Left ventricle myocardium superior (tissue), 1 donor: ENCODE measurements at places on chromosomes 16 and 17.

- DNase-seq: peak; percentile 84
Observed at GRCh38 chr17:57935833-57936807, 19.1 kb downstream of the CUEDC1 start.

DNA sequence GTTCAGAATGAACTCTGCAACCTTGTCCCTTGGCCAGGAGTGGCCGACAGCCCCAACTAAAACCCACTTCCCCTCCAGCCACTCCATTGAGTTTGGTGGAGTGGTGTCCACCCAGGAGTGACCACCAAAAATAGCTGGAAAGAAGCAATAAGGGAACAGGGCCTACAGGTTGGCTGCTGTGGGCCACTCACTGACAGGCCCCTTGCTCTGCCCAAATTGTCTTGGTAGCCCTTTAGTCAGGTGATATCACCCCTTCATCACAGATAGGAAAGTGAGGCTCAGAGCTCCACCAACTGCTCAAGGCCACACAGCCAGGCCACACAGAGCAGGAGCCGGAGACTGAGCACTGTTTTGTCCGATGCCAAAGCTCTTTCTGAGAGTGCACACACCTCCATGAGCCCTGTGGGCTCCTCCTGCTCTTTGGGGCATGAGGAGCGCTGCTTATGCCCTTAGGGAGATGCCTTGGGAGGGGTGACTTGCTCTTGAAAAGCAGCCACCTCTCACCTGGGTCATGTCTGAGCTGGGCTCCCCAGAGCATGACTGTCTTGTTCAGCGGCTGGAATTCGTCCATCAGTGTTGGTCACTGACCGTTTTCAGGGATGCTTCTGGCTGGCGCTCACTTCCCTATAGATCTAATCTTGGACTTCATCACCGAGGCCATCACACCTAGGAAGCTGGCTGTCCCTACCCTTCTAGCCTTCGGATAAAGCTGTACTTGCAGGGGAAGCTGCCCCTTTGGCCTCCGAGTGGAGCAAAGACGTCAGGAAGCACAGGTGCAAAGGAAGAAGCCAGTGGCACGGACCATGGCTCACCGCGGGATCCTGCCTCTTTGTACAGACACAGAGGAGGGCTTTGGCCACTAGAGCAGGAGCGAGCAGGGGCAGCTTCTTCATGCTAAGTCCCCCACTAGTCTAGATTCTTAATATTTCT lies 186.0 kb upstream of the ZNF469 start:
- no peak for DNase-seq

GRCh38 chr17:21288571-21289017 lies 4.1 kb downstream of the MAP2K3 start:
- DNase-seq: no peak

GRCh38 chr17:55228683-55229192 lies 36.0 kb upstream of the HLF start:
- no peak for DNase-seq

DNA sequence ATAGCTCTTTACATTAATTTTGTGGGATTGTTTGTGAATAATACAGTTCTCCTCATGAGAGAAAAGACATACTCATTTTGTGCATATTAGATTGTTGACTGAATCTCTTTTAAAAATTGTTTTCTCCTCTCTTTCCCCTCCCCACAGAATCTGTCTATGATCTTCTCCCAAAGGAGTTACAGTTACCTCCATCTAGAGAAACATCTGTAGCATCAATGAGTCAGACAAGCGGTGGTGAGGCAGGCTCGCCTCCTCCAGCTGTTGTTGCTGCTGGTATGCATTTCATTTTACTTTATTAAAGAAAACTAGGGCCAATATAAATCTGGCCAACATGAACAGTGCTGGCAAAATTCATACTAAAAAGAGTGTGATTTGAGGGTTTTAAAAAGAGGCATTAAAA lies 60.5 kb downstream of the NFAT5 start:
- no peak for DNase-seq

GRCh38 chr17:12114686-12115418 lies 94.2 kb downstream of the MAP2K4 start:
- no peak for DNase-seq

DNA sequence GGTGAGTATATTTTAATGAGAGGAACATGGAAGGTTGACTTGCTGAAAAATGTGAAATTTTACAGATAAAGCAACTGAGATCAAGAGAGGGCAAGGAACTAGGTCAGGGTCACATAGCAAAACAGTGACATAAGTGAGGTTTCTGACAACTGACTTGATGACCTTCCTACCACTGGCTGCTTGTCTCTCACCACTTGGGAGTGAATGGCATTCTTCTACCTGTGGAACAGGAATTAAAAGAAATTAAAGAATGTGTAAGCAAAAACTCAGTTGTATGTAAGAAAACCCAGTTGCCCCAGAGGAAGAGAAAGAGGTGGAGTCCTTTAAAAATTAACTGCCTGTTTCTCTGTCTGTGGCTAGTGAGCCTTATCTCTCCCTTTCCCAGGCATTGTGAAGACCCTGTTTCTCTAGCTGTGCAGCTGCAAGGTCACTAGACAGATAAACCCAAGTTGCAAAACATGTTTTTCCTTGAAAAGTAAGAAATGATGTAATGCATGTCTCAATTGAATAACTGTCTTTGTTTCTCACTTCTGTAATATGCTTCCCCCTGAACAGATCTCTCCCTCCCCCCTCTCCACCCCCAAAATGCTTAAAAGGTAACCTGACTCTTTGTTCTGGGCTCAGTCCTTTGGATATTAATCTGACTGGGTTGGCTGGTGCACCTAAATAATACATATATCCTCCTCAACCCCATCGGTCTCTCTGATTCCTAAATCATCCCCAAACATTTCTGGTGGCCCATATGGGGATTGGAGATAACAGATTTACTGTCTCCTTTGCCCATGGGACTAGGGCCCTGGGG lies 23.4 kb downstream of the ACSM1 start:
- DNase-seq: no peak

DNA sequence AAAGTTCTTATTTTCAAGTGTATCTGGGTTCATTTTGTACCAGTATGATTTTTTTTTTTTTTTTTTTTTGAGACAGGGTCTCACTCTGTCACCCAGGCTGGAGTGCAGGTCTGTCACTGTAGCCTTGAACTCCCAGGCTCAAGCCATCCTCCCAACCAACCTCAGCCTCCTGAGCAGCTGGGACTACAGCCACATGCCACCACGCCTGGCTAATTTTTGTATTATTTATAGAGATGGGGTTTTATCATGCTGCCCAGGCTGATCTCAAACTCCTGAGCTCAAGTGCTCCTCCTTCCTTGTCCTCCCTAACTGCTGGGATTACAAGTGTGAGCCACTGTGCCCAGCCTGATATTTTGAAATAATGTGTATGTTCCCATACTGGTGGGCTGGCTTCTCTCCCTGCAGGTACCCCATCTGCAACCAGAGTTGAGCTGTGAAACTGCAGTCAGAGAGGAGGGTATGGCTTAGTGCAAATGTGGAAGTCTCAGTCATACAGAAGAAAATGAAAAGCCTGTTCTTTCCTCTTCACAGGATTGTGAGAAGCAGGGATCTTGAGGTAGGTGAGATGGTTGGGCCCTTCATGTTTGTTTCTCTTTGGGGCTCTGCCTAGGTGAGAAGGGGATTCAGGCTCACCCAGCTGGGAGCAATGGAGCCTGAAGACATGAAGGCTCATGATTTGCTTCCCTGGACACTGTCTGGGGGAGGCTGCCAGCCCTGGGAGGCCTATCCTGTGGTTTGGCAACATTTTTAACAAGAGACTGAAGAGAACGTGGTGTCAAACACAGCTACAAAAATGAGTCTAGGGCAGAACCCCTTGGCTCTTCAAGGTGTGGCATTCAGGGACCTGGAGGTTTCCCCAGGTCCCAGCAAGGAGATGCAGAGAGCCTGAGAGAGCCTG lies 41.3 kb upstream of the SIAH1 start:
- no peak for DNase-seq

DNA sequence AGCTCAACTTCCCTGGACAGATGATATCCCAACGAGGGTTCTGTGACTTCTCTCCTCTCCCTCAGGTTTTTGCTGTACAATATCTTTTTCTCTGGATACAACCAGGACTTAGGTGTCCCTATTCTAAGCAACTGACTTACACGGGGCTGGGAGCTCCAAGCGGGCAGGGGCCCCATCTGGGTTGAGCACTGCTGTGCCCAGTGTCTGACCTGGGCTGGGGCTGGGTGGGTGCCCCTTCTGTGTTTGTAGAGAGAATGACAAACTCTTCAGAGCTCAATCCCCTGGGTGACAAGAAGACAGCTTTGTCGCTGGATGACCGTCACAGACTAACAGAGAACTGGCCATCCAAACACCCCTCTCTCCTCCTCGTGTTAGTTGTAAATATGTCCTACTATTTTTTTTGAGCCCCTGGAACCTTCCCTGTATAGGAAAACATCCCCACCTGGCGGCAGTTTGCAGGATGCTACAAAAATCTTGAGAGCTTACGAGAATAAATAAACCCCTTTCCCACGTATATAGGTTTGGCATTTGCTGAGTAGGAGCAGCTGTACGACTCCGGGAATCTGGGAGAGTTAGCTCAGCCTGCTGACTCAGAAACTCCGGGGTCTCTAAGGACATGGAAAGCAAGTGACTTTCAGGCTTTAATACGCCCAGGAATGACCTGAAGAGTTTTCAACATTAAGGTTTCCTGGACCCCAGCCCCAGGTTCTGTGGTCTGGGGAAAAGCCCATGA lies 23.7 kb upstream of the RCVRN start:
- no peak for DNase-seq

GRCh38 chr17:47806913-47807255 lies 14.7 kb downstream of the OSBPL7 start:
- DNase-seq: no peak

GRCh38 chr17:29585080-29585751 lies 4.2 kb downstream of the GIT1 start:
- DNase-seq: peak; percentile 51

GRCh38 chr17:82234211-82235055 lies 5.6 kb downstream of the SLC16A3 start:
- DNase-seq: peak; percentile 36

DNA sequence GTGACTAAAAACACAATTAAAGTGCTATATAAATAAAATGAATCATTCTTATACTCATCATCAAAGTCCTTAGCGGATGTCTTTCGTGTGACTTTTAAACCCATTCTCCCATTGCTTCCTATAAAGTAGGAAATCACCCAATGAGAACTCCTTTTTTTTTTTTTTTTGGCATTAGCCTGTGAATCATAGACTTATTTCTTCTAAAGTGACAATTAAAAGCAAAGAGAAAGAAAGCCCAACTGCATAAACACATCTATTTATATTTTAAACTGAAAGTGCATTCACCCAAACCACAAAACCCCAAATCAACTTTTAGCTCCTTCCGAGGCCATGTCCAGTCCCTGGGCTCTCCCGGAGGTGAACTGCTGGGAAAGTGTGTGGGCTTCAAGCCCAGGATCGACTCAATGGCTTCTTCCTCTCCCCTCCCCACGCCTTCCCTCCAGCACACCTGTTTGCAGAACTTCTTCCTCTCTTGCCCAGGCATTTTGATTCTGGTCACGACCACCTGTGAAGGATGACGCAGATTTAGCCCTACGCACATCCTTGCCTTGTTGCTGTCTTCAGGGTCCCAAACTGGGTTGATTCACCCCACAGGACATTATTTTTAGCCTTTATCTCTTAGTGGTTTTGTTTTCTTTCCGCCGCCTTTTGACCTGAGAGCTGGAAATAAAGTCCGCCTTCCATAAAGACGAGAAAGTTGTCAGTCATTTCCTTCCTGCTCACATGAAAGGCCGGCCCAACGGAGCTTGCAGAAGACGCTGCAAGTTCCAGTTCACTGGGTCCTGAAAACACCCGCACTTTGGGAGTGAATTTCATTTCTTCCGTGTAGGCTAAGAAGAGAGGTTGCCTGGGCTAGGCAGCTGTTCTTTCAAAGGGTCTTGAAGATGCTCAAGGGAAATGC lies 166.8 kb downstream of the MAP2K6 start:
- no peak for DNase-seq

- peak; percentile 95 for DNase-seq
Observed at GRCh38 chr17:18158022-18158600, 25.5 kb upstream of the ALKBH5 start.

GRCh38 chr16:15033309-15033707 lies 22.6 kb downstream of the NTAN1 start:
- DNase-seq: peak; percentile 80

DNA sequence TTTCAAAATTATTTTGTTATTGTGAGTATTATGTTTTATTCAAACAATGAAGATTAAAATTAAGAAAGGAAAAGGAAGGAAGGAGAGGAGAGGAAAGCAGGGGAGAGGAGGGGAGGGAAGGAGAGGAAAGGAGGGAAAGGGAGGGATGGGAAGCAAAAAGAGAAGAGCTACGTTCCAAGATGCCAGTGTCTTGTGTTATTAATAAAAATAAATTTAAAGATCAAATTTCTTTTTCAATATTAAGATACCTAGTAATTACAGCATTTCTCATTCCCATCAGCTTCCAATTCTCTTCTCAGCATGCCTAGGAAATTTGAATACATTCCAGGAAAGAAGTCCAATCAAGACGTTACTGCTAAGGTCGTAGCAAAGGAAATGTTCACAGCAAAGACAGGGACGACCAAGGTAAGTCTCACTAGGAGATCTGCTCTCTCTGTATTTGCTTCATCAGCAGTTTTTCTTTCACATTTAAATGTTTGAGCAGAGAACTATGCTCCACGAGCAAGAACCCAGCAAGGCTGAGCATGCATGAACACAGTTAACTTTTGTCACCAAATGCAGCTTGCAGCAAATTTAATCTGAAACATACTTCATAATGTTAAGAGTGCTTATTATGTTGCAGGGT lies 63.3 kb upstream of the HLF start:
- DNase-seq: no peak

DNA sequence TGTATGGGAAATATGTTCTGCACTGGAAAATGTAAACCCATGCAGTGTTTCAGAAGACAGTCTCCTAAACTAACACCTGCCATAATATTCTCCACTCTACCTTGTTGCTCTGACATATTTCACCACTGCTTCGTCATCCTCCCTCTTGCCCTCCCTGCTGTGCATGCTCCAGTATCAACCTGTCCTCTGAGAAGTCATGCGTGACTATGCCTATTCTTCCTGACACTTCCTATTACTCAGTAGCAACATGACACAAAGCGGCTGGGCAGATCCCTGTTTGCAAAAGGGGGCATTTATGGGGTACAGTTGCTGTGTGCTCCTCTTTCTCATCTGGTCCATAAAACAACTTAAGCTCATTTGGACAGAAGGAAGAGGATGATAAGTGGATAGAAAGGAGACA lies 805.6 kb upstream of the EEF2KMT start:
- no peak for DNase-seq

DNA sequence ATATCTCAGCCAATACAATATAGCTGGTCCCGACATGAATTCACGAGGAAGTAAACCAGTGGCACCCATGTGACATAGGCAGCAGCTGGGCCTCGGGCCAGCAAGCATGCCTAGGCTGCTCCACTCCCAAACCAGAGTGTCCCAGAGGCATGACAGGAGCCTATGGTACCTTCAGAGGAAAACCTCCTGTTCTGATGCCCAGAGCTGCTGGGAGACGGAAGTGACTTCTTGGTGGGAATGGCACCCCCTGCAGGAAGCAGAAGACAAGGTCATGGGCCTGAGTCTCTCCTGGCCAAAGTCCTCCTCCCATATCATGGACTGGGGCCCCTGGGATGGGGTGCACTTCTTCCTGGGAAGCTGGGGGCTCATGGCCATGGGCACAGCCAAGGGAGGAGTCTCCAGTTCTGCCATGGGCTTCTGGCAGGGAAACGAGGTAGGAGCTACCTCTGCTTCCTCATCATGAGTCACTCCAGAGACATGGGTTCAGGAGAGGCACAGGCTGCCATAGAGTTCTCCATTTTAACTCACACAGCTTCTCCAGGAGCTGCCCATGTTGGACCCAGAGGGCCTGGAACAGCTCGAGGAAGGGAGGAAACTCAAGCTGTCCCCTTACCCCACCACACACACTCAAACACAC lies 13.4 kb downstream of the FBF1 start:
- no peak for DNase-seq

- no peak for DNase-seq
Observed at GRCh38 chr17:1612400-1612799, 16.2 kb downstream of the SLC43A2 start.
